Thymus (tissue), 14 donors: ENCODE measurements at places on chromosomes 2 and 18. TPM values are rescaled to one million over a fixed set of nuclear protein-coding genes. Genes with fewer than 3 reads are reported as not detected.

MTIF2 gene
- polyA plus RNA-seq = 29.2 TPM

CD207 gene
- 2.6 TPM for polyA plus RNA-seq

VAMP5 gene
- polyA plus RNA-seq = 93.2 TPM

LHCGR gene
- polyA plus RNA-seq = 0.21 TPM

MEIS1 gene
- 15.5 TPM for polyA plus RNA-seq
